ENCODE measurements at places on chromosomes 12 and 14.

DNA sequence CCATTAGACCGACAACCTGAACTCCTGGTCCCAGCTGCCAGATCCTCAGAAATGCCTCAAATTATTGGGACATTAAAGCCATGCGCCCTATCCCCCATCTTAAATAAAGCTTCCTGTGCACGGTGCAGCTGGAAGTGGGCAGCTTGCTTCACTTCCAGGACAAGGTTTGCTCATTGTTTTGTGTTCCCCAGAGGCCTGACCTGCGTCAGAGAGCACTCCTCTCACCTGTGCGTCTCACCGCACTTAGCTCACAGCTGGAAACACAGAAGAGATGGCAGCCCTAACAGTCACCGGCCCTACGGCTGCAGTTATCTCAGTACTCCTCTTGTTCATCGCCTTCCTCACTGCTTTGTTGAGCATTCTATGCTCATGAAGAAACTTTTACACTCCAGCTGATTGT is 135.5 kb downstream of the ANO2 start:
- no peak for DNase-seq

- no peak for DNase-seq
Observed at GRCh38 chr12:49344486-49345050, 2.1 kb upstream of the DNAJC22 start.

- no peak for DNase-seq
Observed at GRCh38 chr12:123269896-123270213, 1.8 kb downstream of the CDK2AP1 start.

GRCh38 chr14:59176765-59177164 is 11.7 kb upstream of the DAAM1 start:
- no peak for DNase-seq

DNA sequence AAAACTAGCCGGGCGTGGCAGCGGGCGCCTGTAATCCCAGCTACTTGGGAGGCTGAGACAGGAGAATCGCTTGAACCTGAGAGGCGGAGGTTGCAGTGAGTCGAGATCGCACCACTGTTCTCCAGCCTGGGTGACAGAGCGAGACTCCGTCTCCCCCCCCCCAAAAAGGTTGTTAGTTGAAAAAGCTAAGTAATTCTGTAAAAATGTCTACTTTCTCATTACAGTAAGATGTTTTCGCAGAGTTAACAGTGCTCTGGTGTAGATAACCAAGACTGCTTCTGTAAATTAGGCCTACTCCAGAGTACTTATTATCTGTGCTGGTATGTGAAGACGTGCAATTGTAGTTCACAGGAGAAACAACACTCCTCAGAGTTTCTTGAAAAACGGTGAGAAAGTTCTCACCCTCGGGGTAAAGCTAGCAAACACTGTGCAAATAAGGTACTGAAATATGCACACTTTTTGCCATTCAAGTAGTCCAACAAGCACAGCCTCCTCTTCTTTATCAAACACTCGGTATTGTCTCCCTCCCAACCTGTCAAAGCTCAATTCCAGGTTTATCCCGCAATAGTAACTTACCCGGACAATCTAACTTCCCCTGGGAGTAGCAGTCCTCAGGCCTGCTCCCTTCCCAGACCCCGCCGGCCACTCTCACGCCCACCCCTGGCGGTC is 974 bp downstream of the BTBD7 start:
- DNase-seq, result peak; percentile 7

- DNase-seq, result no peak
Observed at GRCh38 chr14:69323266-69323998, 63.5 kb downstream of the GALNT16 start.

DNA sequence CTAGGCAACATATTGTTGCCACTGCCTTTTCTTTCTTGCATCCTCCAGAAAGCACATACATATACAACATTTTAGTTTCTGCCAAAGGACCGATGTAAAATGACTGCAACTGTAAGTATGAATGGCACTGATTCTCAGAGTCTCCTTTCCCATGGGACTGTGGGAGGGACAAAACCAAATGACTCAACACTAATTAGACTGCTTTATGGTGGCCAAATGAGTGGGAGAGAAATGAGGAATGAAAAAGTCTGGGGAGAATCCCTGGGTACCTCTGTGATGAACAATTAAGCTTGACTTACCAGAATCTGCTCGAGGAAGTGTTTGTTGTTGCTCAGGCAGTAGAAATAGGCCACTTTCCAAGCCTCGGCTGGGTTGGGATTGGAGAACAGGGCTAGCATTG is 10.1 kb downstream of the ZFYVE26 start:
- DNase-seq, result no peak

DNA sequence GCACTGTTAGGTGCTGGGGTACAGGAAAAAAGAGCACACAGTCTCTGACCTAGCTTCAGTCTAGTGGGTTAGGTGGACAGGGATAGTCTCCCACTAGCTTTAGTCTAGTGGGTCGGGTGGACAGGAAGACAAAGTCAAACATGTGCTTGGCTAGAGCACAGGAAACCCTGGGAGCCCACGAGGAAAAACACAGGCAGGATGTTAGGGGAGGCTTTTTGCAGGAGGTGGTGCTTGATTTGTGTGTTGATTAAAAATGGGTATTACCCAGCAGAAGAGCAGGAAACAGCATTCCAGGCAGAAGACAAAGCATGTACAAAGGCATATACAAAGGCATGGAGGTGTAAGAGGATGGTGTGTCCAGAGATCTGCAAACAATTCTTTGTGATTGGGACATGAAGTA is 23.3 kb downstream of the SLC38A2 start:
- no peak for DNase-seq

- no peak for DNase-seq
Observed at GRCh38 chr14:31968107-31968810, 108.8 kb upstream of the ARHGAP5 start.

DNA sequence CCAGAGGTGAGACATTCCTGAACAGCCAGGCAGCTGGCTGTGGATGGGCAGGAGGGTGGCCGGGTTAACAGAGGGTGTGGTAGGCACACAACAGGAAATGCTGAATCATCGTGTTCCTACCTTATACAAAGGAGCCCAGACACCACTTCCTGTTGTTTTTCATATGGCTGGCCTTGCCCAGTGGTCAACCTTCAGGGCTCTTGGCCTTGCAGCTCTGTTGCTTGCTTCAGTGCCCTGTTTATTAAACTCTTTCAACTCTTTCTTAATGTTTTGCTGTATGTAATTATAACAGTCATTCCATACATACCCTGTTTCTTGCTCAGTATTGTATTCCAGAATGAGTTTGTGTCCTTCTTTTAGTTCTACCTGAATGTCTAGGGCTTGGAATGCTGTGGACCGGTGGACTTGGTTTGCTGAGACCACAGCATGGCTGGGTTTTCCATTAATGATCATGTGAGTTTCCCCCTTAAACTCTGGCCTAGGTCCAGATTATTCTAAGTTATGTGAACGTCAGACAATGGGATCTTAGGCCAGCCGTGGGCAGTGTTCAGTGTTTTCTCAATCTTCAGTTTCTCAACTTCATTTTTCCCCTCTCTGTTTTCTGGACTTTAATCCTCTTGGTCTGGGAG is 11.9 kb downstream of the CFAP54 start:
- peak; percentile 69 for DNase-seq

DNA sequence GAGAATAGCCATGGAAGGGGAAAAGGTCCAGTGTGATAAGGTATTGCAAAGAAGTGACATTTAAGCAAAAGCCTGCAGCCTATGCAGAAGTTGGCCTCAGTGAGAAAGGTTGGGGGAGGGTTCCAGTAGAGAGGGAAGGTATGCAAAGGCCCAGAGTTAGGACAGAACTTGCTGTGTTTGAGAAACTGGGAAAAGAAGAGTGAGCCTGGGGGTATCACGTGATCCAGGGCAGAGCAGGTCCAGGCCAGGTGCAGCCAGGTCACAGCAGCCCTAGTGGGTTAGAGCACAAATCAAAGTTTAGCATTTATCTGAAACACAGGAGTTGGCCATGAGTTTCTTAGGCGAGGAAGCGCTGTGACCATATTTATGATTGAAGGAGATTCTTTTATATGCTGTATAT is 1.6 kb downstream of the SERPINA5 start:
- no peak for DNase-seq

GRCh38 chr12:131855521-131856142 is 27.4 kb downstream of the MMP17 start:
- no peak for DNase-seq

- no peak for DNase-seq
Observed at GRCh38 chr12:53499266-53500141, at the start of gene MAP3K12. Gene MAP3K12, minus strand, starts transcription at chr12:53499458. Its CDS starts 12,067 bp downstream, at chr12:53487391.

DNA sequence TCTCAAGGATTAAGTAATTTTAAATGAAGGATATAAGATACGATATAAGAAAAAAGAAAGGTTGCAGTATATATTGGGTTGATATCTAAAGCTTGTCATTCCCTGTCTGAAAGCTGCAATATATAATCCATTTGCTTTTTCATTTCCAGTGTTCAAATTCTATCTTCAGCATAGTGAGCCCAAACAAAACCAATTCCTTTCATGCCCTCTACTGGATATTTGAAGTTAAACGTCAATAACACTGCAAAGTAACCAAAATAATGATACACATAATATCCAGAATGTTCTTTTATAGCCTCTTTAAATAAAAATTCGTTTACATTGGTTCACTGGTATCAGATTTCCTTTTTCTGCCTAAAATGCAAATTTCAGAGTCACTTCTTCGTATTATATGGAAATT is 64.5 kb upstream of the DAAM1 start:
- no peak for DNase-seq

DNA sequence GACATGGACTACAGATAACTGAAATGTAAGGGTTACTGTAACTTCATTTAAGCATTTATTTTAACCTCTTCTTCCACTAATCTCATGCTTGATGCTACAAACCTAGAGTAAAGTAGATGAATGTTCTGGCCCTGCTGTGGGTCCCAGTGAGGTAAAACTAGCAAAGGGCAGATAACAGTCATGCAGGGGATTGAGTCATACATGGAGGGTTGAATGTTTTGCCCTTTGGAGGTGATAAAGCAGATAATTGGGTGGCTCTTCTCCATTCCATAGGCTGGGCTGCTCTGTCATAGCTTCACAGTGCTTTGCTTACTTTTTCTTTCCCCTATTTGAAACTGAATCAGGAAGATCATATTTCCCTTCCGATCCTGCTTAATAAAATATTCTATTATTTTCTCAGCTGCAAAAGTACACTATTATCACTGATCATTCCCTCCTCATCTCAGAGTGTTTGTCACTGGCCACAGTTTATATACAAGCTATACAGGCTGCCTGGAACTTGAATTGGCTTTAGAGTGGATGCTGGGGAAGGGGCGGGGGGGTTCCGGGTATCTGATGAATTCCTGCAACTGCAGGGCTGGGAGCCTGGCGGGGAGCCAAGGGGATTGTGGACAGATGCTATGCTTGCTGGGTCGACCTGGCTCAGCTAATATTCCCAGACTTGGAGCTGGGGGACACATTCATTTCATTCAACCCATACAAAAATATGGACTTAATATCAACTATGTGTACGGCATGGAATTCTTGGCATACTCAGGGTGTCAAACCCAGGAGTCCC is 235.1 kb downstream of the NRXN3 start:
- no peak for DNase-seq

DNA sequence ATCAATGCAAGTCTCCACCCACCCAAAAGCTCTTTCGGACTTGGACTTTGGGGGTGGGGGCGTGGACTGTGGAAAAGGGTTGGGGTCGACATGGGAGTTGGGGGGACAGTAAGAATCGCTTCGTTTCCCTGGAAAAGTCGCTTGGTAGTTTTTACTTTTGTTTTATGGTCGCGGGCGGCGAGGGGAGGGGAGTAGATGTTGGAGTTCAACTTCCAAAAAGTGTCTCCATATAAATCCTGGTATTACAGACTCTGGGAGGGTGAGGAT is 568 bp upstream of the BCL11B start:
- DNase-seq, result no peak

DNA sequence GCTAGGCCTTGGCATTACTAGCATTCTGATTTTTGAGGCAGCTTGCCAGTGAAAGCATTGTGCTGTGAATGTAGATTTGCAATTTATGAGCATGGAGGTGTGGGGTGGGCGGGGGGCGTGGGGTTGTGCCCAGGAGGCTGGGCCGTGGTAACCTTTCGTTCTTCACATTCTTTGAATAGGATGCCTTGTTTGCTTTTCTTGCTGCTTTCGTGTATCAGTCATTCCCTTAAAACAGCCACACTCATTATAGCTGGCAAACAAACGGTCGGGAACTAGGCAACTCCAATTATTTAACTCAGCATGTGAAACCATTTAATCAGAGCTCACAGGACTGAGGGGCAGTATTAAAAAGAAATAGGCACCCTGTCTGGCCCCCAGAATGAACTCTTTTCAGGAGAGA is 115.9 kb upstream of the PELI2 start:
- no peak for DNase-seq

DNA sequence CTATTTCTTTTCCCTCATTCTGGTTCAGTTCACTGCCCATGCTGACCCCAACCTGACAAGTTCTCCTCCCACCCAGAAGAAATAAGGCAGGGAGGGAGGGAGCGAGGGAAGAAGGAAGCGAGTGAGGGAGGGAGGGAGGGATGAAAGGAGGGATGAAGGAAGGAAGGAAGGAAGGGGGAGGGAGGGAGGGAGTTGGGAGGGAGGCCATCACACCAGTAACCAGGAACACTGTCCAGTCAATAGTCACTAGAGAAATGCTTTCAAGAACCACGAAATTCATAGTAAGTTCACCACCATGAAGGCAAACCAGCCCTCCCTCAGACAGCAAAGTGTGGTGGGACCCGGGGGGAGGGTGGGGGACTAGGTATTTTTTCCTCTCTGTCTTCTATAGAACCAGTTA is 142.4 kb downstream of the ESRRB start:
- no peak for DNase-seq

- no peak for DNase-seq
Observed at GRCh38 chr12:110762891-110763290, 20.2 kb upstream of the PPP1CC start.

GRCh38 chr12:131115766-131116467 is 162.2 kb downstream of the ADGRD1 start:
- DNase-seq, result no peak

DNA sequence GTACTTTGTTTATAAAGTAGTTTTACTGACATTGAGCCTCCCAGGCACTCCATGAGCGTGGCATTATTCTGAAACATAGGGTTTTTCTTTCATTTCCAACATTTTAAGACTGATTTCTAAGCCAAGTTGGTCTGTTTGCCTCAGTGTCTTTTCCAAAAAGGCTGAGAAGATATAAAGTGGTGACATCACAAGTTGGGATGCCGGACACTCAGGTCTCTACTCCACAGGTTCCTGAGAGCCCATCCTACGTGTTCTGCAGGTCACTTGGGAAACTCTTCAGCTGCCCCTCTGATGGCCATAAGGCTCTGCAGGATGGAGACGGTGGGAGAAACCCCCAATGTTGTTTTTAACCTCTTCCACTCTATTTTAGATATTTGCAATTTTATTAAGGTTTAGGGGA is 6.0 kb downstream of the RFX4 start:
- no peak for DNase-seq

Measured in H54 (cell line).